ENCODE measurements at places on chromosomes 2 and 18.

GRCh38 chr2:102233132-102233884 lies 46.5 kb downstream of the IL1RL2 start:
- DNase-seq, result no peak

DNA sequence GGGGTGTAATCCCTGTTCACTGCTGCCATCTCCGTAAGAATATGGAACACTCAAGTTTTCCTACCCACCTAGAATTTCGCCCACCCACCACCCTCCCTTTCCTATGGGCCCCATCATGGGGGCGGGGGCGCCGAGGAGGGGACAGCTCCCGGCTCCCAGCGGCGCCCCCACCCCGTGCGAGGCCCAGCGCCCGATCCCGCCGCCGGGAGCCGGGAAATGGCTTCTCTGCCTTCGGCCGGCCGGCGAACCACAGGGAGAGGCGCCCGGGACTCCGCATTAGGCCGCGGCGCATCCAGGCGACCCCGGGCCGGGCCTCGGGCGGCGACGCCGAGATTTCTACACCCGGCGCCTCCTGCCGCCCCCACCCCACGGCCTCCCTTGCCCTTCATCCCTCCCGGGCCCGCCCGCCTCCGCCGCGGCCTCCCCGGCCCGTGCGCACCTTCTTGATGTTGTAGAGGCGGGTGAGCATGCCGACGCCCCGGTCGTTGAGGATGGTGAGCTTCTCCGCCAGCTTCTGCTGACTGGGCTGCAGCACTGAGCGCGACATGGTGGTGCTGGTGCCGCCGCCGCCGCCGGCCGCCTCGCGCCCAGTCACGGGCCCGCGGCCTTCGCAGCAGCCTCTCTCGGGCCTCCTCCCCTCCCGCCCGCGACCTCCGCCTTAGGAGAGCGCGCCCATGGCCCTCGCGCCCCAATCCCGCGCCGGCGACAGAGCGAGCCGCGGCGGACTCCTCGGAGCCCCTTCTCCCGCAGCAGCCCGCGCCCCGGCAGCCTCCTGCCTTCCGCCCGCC lies 510 bp downstream of the NCKAP1 start:
- no peak for DNase-seq

DNA sequence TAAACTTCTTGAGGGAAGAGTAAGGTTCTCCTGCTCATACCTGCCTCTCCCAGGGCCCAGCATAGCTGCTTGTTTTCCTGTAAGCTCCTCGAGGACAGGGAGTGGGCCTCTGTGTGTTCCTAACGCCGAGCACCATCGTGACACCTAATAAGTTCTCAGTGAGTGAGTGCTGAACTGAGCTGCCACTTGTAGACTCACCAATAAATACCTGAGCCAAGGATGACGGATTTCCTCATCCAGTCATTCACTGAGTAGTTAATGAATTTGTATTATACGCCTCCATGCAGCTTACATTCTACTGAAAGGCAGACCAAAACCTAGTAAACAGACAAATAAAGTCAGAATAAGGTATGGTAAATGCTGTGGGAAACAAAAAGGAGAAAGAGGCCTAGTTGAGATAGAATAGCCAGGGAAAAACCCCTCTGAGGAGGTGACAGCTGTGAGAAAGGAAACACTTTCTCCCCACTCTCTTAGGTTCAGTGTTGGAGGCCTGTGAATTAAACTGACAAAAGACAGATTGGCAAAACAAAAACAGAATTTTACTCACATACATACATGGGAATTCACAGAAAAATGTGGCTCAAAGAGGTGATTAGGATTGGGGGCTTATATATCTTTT lies 138.6 kb downstream of the B3GNT2 start:
- DNase-seq, result no peak

- DNase-seq, result no peak
Measured at GRCh38 chr2:200335657-200336056, 29.2 kb downstream of the SPATS2L start.

GRCh38 chr2:41610501-41611190 lies 437.2 kb upstream of the PKDCC start:
- DNase-seq, result no peak

DNA sequence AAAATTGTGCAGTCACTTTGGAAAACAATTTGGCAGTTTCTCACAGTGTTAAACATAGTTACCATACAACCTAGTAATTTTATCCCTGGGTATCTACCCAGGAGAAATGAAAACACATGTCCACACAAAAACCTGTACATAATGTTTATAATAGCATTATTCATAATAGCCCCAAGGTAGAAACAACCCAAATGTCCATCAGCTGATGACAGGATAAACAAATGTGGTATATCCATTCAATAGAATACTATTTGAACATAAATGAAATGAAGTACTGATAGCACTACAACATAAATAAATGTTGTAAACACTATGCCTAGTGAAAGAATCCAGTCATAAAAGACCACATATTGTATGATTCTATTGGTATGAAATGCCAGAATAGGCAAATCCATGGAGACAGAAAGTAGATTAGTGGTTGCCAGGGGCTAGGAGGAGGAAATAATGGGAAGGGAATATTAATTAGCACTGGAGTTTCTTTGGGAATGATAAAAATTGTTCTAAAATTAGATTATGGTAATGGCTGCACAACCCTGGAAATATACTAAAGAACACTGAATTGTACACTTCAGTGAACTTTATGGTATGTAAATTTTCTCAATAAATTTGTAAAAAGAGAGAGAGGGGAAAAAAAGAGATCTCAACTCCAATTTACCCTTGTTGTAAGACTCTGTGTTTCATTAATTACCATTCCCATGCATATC lies 20.8 kb upstream of the VIT start:
- DNase-seq, result no peak

- DNase-seq, result no peak
Measured at GRCh38 chr2:26870585-26871095, 22.7 kb downstream of the DPYSL5 start.

- no peak for DNase-seq
Measured at GRCh38 chr2:30410217-30410616, 36.8 kb upstream of the LCLAT1 start.

GRCh38 chr18:73254564-73254963 lies 386.8 kb upstream of the NETO1 start:
- no peak for DNase-seq

DNA sequence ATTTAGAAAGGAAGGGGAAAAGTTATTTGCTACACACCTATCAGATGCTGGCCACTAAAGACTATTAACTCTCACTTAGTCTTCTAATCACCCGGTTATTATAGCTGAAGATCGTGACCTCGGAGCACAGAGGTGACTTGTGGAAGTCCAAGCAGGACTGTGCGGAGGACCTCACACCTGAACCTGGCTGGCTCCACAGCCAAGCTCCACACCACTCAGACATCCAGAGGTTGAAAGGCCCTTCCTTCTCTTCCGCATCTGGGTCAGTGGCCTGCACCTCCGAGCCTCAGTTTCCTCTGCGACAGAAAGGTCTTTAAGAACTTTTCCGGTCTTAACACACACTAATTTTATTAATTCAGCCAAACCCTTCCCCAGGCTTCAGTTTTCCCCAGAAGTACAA lies 57.9 kb downstream of the TNS1 start:
- no peak for DNase-seq

DNA sequence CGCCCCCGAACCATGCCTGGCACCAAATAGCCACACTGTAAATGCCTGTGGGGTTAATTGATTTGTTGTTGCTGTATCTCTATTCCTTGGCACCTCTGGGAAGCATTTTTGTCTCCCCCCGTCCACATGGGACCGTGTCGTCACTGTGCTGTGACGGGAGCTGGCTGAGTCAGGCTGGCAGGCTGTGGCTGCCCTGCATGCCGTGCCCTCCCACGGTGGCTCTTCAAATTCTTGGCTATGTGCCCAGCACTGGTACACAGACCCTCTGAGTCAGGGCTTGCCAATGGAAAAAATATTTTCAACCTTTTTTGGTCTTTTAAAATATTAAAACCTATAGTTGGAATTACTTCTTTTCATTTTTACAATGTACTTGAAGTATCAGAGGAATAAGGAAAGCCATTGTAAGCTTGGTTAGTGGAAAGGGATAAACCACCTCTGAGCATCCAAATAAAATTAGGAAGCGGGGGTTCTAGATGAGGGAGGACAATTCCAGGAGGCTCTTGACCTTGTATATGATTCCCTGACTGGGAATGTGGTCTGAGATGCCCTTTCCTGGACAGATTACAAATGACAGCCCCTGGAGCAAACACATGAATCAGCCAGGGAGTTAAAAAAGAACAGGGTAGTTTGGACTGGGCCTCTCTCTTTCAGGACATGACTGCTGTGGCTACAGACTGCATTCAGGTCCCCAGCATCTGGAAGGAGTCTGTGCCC lies 59.4 kb downstream of the DGKD start:
- no peak for DNase-seq

GRCh38 chr2:67878743-67879142 lies 184.1 kb downstream of the C1D start:
- no peak for DNase-seq

DNA sequence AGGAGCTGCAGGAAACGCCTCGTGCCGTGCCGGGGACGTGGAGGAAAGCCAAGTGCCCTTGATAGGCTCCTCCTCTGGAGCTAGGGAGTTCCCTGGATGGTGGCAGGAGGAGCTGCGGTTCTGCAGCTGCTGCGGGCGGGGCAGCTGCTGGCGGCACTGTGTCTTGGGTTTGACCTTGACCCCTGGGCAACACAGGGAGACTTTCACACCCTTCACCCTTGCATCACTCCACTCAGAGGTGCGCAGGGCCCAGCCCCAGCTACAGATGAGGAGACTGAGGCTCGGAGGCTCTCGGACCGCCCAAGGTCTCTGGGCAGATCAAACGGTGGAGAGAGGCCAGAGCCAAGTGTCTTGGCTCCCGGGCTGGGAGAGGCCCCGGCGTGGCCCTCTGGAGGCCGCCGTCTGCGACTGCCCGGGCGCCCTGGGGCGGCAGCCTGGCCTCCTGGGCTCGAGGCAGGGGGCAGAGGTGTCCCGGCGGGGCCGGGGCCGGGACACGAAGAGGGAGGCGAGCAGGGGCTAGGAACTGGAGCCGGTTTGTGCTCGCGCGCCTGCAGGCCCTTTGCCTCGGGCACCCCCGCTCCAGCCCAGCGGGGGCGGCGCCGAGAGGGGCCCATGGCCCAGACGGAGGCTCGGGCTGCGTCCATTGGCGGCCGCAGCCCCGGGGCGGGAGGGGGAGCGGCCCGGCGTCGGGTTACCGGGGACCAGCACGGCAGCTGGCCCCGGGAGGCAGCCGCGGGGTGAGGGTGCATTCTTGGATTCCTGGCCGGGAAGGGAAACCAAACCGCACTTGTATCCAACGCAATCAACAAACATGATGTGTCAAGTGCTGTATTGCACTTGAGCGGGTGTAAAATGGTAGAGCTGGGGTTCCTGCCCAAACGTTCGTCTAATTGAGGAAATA lies 129.6 kb upstream of the SLC1A4 start:
- DNase-seq, result peak; percentile 14

DNA sequence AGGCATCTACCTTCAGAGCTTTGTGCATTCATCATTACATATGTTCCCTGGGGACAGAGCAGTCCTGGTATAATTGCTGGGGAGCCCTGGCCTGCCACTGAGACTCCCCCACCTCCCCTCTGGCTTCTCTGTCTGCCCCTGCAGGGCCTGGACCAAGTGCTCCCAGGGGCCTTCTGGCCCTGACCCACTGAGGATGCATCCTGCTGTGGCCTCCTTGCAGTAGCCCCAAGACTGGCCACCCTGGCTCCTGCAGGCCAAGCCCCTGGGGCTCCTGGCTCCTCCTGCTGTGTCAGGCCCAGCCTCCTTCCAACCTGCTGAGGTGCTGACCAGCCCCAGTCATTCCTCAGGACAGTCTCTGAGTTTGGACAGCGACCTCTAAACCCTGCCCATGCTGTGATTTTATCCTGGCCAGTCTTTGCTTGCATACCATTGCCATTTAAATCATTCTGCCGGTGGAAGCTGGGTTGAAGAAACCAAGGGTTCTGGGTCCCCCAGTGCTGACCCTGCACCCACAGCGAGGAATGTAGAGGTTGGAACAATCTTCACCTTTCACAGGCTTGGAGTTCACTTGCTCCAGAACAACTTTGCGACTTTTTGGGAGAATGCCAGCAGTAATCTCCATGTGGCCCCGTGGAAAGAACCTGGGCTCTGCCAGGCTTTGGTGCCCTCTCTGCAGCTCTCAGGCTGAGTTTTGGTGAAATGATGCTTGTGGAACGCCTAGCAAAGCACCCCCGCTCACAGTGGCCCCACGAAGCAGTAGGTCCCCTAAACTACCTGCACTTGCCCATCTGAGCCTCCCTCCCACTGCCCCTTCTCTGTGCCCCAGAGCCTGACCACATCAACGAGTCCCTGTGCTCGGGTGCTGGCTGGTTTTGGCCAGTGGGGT lies 167.3 kb upstream of the GLI2 start:
- no peak for DNase-seq

DNA sequence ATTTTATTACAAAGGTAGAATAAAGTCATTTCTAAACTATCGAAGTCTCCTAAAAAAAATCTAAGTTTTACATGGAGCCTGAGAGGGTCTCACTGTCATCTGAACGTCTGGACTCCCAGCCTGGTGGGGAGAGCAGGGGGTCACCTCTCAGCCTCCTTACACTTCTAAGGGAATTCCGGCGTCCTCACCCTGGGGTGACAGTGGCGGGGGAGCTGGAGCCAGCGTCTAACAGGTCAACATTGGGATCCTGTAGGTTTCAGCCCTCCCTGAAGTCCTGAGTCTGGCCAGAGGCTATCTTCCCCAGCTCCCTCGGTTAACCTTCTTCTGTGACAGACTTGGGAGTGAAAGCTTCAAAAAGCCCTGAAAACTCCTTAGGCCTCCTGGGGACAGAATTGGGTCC lies 34.6 kb upstream of the GLI2 start:
- no peak for DNase-seq

- no peak for DNase-seq
Measured at GRCh38 chr18:76981396-76981968, 151.1 kb downstream of the MBP start.

GRCh38 chr18:31278609-31279071 lies 39.3 kb upstream of the DSG1 start:
- no peak for DNase-seq

GRCh38 chr18:50820901-50821520 lies 1.2 kb upstream of the MRO start:
- no peak for DNase-seq

- no peak for DNase-seq
Measured at GRCh38 chr2:231687133-231687852, 21.0 kb upstream of the PTMA start.

- no peak for DNase-seq
Measured at GRCh38 chr18:172361-172760, 14.0 kb downstream of the USP14 start.
